ENCODE measurements at places on chromosomes 7 and 10.
A peak's percentile ranks its signal among the peaks of the same experiment; 100 is the strongest.

- DNase-seq = no peak
These were observed 114.9 kb upstream of the SORCS3 start for GRCh38 chr10:104526188-104526587.

- no peak for DNase-seq
These were observed 145.1 kb downstream of the JMJD1C start for GRCh38 chr10:63320683-63321082.

DNA sequence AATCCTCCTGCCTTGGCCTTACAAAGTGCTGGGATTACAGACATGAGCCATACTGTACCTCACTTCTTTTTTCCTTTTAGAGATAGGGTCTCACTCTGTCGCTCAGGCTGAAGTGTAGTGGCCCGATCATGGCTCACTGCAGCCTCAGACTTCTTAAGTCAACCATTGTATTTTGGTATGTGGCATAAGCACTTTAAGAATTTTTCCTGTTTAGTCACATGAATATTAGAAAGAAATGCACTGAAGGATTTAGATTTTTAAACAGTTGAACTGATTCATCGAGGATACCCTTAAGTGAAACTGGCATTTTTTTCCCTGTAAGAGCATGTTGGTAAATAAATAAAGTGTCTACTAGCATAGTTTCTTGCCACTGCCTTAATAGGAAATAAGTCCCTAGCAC lies 319.3 kb upstream of the CACNA2D1 start:
- DNase-seq = no peak

DNA sequence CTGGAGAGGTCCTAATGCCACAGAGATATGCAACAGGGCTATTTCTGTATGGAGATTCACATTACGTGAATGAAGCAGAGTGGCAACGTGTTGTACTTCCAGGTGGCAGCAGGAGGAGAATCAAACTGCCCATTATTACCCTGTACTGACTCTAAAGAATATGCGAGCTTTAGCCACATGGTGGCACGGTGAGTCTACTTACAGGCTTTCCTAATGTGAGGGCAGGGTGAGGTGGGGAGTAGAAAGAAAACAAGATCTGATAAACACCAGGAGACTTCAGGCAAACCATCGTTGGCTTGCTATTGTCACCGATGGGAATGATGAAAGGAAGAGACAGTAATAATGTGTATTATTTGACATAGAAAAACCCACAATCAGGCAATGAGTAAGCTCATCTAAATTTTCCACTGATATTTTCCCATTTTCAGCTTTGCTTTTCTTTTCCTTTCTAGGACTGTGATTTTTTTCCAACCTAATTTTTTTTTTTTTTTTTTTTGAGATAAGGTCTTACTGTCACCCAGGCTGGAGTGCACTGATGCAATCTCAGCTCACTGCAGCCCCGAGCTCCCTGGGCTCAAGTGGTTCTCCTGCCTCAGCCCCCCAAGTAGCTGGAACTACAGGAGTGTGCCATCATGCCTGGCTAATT lies 164.3 kb downstream of the BTAF1 start:
- DNase-seq = peak; percentile 74

- no peak for DNase-seq
These were observed 63.9 kb downstream of the BTAF1 start for GRCh38 chr10:91987397-91988037.

DNA sequence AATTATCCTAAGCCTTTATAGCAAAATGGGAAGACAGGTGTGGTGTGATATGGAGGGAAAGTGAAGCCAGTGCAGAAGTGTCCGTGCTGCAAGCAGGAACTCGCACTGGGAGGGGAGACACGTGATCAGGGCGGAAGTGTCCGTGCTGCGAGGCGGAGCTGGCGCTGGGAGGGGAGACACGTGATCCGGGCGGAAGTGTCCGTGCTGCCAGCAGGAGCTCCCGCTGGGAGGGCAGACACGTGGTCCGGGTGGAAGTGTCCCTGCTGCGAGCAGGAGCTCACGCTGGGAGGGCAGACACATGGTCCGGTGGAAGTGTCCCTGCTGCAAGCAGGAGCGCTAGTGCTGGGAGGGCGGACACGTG lies 40.5 kb upstream of the PRKAR1B start:
- DNase-seq = no peak

DNA sequence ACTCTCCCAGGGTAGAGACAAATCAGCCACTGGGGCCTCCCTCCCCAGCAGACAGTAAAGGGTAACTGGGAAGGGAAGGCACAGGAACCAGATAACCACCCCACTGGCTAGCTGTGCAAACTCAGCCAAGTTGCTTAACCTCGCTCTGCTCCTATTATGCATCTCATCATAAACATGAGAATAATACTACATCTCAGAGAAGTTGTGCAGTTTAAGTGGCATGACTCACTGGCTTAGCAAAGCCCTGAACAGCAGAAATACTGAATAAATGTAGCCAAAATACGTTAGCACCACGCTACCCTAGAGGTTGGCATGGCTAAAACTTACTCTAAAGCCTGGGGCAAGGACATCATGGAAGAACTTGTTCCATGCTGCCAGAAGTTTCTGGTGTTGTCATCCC lies 128.1 kb upstream of the ANK3 start:
- no peak for DNase-seq

DNA sequence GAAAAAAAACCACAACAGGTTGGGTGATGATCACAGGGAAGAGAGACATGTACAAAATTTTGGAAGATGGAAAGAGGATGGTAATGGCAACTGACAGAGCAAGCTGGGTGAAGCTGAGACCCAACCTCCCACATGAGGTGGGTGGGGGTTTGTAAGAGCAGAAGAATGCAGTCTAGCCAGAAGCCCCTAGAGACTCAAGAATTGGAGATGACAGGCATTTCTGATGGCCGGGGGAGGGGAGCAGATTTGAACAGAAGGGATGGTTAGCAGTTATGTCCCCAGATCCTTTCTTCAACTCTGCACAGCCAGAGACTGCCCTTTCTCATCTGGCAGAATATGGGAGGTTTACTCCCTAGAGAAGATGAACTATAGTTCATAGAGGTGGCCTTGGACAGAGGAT lies 208.0 kb downstream of the GALNT17 start:
- DNase-seq = no peak

GRCh38 chr10:133400624-133401424 lies 6.9 kb downstream of the MTG1 start:
- no peak for DNase-seq

DNA sequence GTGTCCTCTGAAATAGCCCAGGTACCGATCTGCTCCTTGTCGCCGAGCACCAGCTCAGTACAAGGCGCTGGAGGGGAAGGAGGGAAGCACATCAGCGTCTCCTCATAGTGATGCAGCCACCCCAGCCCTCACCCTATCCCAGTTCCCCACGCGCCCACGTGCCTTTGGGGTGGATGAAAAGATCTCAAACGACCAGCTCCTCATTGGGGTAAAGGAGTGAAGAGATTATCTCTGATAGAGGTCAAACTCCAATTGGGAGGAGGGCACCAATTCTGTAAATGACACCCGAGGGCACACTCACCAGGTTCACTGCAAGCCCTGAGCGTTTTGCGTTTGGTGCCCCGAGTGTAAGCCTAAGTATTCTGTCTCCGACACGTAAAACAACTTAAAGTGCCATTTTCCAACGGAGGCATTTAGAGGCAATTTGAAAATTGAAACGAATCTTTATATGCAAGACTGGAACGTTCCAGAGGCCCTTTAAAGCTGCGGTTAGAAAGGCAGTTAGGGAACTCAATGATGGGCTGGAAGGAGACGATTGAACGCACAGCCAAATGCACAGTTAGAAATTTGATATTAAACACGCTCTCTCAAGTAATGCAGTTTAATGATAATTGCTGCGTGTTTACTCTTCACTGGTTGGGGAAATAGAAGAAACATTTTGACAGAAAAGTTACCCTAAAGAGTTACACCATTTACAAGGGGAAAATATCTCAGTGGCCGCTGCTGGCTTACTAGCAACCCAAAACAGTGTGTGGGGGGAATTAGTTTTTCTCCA lies 8.9 kb upstream of the EMX2 start:
- no peak for DNase-seq

GRCh38 chr10:97179731-97180362 lies 5.9 kb downstream of the SLIT1 start:
- DNase-seq = no peak

- DNase-seq = no peak
These were observed 323.7 kb upstream of the KLF6 start for GRCh38 chr10:4108693-4109092.

GRCh38 chr7:88111140-88111743 lies 108.6 kb downstream of the SRI start:
- DNase-seq = peak; percentile 41

GRCh38 chr7:101537205-101537604 lies 91.9 kb downstream of the MYL10 start:
- DNase-seq = no peak

DNA sequence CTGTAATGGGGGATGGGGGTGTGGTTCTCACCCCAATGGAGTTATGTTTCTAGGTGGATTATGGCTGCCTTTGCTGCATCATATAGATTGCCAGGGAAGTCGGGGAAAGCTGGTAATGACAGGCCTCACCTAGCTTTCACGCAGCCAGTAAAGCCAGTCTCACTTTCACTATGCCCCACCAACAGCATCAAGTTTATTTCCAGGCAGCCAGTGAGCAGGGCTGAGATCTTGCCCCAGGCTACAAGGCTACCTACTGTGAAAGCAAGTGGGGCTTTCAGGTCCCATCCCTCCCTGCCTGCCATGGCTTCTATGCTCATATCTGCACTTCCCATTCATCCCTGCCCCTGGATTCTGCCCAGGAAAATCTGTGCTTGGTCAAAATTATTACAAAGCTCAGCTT lies 61.7 kb upstream of the NXPH1 start:
- DNase-seq = no peak

DNA sequence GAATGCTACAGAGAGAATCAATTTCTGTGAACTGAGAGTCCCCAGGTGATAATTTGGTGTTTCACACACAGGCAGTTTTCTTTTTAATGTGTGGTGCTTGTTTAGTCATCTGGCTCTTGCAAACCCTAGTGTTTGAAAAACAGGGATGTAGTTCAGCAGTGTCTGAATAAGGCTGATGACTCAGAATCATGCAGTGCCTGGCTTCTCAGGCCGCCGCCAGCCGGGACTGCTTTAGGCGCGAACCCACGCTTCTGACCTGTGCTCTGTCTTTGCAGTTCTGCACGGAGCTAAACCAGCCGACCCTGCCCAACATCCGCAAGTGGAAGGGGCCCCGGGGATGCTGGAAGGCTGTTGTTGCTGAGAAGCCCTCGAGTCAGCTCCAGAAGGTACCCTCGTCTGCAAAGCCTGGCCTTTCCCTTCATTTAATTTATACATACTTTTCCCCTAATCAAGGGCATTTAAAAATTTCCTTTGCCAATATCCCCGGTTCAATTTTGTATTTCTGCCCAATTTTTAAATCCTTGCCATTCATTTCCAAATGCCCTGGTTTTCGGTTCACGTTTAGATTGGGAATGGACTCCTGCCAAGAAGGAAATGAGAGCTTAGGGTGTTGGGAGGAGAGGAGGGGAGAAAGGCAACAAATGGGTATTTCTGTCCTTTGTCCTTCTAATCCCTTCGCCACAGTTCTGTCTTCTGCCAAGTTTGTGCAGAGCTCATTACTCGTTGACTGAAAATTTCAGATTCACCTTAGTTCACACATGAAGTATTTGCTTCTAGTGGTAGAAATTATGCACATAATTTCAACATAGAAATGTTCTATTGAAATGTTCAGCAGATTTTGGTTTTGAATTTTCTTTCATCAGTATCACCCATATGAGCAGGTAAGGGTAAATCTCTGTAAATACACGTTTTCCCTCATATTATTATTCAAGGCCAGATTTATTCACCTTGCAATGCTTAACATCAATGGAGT lies 108.5 kb upstream of the ANLN start:
- peak; percentile 57 for DNase-seq

DNA sequence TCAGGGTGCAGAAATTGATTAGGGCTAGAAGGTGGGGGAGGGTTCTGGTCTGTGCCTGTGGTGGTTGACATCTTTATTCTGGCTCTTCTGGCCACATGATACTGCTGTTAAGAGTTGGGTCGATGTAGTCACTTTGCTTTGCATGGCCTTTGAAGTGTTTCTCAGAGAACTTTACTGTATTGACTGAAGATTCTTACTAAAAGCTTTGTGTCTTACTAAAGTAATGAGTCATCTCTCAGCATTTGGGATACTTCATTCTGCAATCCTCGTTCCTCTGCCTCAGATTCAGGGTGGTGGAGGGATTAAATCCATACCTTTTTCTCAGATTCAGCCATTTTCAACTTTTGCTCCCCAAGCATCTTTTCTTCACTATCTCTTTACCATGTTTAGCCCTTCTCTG lies 38.6 kb downstream of the STEAP4 start:
- no peak for DNase-seq

DNA sequence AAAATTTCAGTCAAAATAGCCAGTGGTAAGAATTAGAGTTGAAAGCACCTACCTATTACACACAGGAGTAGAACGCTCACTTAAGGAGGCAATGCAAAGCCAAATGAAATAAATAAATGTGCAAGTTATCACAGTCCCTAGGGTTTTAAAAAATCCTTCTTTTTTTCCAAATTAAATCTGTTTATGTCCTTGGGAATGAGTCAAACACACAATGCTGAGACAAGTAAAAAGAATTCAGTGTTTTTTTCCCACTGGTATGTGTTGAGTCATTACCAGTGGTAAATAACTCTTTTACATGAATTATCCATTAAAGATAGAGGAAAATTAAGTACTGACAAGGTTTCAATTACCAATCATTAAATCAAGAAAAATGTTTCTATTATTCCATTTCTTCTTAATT lies 438.6 kb downstream of the TNS3 start:
- peak; percentile 27 for DNase-seq

GRCh38 chr7:51142741-51143385 lies 173.7 kb downstream of the COBL start:
- DNase-seq = no peak

GRCh38 chr10:13844651-13845050 lies 257.9 kb downstream of the PRPF18 start:
- DNase-seq = no peak

GRCh38 chr7:154914308-154914995 lies 88.5 kb downstream of the PAXIP1 start:
- no peak for DNase-seq

DNA sequence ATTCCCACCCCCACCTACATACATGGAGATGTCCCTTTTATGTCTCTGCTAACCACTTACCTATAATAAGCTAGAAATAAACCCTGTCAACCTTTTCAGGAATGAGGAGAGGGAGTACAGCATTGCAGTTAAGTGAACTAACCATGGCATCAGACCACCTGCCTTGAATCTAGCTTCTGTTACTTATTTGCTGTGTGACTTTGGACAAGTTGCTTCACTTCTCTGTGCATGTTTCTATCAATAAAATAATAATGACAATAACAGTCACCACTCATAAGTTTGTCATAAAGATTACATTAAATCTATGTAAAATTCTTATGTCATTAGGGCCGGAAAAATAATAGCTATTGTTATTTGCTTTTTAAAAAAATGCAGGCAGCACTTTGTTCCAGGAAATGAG lies 881.1 kb upstream of the AUTS2 start:
- DNase-seq = no peak

- peak; percentile 50 for DNase-seq
These were observed 59.5 kb upstream of the PDLIM1 start for GRCh38 chr10:95350219-95350829.
